Stimulated activated CD4-positive, alpha-beta T cell treated with anti-CD3 and anti-CD28 coated beads, Interleukin-15, amount 100 ng/mL, for 1 hour (primary cell): ENCODE measurements at places on chromosomes 11 and 22.

DNA sequence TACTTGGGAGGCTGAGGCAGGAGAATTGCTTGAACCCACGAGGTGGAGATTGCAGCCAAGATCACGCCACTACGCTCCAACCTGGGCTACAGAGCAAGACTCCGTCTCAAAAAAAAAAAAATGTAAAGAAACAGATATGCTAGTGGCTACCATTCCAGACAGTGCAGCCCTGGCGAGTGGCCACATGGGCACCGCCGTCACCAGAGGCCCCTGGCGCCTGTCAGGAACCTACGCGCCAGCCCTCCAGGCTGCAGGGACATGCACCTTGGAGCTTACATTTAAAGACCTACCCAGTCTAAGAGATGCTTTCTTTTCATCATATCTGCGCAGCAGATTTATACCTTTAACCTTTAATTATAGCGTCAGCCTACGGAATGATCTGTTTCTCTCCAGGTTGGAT, 37.2 kb upstream of the IGSF9B start:
- no peak for DNase-seq

GRCh38 chr22:23213022-23213555, 32.8 kb downstream of the BCR start:
- DNase-seq, result no peak

DNA sequence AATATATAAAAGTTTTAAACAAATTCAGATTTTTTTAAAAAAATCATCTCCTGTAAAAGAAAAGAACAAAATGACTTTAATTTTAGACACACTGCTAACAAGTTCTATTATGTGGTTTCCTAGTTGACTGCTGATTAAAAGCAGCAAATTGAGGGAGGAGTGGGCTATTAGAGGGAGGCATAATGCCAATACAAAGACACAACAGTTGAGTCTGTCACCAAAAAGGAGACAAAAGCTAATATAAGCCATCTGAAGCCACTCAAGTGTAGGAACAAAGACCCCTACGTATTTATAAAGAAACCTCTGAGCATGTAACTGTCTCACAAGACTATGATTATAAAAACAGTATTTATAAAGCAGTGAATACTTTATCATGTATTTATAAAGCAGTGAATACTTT, 28.6 kb downstream of the TMEM123 start:
- DNase-seq, result no peak

GRCh38 chr11:22787551-22788162, 41.9 kb downstream of the SVIP start:
- DNase-seq, result no peak

DNA sequence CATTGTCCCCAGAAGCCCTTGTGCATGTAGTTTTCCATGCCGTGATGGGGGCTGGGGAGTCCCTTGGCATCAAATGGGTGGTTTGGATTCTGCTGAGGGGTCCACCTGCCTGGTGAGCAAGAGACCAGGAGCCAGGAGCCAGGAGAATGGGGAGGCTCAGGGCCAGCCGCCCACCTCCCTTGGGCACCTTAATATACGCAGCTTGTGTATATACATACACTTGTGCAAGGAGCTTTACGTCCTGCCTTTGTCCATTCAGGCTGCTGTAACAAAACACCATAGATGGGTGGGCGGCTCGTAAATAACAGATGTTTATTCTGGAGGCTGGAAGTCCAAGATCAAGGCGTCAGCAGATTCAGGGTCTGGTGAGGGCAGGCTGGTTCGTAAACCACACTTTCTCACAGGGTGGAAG, 62.5 kb downstream of the SMIM38 start:
- no peak for DNase-seq

DNA sequence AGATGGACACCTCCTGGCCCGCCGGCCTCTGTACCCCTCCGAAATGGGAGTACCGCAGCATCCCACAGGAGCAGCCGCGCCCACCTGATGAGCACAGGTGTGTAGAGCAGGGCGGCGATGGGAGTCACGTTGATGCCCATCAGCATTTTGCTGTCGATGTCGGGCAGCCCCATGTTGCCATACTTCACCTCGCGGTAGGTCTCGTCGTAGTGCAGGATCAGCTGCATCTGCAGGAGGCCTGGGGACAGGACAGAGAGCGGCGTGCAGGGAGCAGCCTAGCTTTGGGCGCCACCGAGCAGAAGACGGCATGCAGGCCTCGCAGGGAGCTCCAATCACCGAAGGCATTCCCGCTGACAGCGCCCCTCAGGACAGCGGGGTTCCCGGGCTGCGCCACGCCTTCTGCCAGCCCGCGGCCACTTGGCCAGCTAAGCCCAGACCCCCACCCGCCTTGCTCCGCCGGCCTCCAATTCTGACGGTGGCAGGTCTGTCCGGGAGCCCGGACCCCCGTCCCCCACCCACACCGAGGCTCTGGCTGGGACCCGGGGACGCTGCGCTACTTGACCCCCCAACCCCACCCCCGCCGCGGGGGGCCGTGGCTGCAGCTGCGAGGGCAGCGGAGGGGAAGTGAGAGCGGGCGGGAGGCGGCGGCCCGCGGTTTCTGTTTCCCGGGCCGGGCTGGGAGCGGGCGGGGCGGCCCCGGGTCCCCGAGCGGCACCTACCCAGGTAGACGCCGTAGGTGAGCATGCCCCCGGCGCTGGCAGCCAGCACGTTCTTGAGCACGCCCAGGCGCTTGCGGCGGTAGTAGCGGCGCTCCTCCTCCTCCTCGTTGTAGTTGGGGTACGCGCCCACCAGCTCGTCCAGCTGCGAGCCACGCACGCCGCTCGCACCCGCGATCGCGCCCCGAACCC, 705 bp downstream of the UNC93B1 start:
- DNase-seq, result peak; percentile 45

DNA sequence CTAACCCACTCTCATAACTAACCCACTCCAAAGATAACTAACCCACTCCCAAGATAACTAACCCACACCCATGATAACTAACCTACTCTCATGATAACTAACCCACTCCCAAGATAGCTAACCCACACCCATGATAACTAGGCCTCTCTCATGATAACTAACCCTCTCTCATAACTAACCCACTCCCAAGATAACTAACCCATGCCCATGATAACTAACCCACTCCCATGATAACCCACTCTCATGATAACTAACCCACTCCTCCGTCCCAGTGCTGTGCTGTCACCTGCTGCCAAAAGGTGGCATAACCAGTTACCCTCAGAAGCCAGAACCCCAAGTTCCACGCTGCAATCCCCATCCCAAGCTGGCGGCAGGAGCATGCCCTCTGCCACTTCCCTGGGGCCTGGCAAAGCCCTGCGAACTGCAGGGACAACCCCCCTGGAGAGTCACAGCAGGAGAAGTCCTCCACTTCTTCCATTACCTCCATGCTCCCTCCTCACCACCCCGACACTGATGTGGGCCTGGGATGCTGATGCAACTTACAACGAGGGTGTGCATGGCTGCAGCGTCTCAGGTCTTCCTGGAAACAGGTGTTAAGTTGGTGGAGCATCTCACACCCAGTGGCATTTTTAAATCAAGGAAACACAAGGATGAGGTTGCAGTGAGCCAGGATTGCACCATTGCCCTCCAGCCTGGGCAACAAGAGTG, 30.8 kb upstream of the CELSR1 start:
- no peak for DNase-seq

- no peak for DNase-seq
Observed at GRCh38 chr11:36037031-36037430, 93.2 kb downstream of the LDLRAD3 start.

- no peak for DNase-seq
Observed at GRCh38 chr11:69791276-69792180, 16.4 kb upstream of the FGF4 start.

DNA sequence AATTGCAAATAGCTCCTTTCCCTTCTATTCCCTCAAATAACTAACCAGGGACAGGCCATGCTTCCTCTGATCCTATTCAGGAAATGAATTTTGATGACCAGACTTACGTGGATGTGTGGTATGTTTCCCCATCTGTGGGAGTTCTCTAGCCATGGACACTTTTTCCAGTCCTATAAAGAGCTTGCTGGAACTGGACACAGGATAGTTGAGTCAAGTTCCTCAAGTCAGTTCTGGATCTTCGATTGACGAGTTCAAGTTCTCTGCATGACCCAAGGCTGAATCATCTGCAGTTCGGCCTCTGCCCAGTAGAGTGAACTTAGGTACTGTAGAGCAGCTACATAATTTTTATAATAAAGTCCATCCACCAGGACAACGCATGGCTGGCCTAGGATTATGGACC, 52.7 kb upstream of the CCND1 start:
- DNase-seq, result no peak

DNA sequence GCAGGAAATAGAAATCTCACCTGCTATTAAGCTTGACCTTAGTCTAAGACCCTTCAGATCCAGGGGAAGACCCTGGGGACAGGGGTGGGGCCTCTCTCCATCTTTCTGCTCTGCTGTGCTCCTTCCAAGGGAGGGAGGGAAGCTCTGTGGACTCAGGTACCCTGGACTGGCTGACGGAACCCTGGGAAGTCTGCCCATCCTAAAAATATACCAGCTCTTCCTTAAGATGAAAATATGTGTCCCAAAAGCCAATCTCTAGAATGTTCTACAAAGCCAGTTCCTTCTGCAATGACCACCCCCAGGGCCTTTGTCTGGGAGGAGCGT, 73.7 kb downstream of the RTL6 start:
- DNase-seq, result no peak

GRCh38 chr11:46038529-46038928, 82.7 kb downstream of the PHF21A start:
- DNase-seq, result no peak

DNA sequence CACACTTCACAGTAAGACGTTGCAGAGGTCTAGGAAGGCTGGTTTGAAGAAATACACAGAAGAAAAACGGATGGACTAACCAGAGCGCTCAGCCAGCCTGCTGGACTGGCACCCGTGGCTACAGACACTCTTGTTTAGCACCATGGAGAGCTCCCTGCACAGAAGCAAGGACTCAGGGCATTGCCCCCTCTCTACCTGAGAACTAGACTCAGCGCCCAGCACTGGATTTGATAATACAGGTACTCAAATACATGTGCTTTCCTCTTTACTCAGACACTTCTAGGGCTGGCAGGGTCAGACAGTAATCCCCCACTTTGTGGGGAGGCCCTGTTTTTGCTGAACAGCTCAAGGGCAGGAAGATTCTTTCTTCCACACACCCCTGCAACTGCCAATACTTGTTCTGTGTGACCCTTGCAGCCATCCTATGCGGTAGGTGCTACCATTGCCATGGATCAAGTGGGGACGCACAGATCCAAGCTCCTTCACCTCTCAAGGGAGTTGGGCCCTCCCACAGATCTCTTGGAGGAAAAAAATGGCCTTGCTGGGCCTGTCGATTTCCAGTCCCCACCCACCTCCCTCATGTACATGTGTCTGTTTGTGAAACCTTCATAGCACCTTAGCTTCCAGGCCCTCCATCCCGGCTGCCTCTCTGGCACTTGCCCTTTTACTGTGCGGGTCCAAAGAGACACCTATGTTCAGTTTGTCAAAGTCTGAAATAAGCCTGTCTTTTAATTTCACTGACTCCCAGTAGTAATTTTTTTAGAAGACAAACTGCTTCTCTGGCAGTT, 5.1 kb upstream of the P2RX6 start:
- DNase-seq, result no peak

GRCh38 chr11:84501750-84502149, 1125.4 kb downstream of the DLG2 start:
- no peak for DNase-seq
